Stimulated activated CD4-positive, alpha-beta T cell treated with anti-CD3 and anti-CD28 coated beads, Interleukin-12 subunit alpha, Interleukin-12 subunit beta, amount 100 ng/mL, for 48 hours (primary cell): ENCODE measurements at places on chromosomes 1 and 21.

- DNase-seq: no peak
Observed at GRCh38 chr1:105608713-105609112, 1447.8 kb upstream of the PRMT6 start.

GRCh38 chr1:154465621-154466195, 36.3 kb upstream of the TDRD10 start:
- DNase-seq: no peak

DNA sequence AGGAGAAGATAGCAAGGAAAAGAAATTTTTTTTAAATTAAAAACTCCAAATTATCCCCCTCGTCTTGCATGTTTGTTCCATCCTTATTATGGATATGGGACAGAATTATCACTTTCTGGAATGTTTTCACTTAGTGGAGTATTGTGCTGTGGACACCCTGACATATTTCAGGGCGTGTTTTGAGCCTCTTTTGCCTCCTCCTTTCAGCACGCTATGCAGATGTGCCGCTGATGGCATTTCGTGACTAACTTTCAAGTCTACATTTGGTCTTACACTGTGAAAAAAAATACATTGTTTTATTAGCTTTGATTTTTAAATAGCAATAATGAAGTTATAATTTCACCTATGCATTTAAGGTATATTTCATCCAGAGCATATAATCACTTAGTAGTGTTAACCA, 738.7 kb downstream of the LTN1 start:
- no peak for DNase-seq

DNA sequence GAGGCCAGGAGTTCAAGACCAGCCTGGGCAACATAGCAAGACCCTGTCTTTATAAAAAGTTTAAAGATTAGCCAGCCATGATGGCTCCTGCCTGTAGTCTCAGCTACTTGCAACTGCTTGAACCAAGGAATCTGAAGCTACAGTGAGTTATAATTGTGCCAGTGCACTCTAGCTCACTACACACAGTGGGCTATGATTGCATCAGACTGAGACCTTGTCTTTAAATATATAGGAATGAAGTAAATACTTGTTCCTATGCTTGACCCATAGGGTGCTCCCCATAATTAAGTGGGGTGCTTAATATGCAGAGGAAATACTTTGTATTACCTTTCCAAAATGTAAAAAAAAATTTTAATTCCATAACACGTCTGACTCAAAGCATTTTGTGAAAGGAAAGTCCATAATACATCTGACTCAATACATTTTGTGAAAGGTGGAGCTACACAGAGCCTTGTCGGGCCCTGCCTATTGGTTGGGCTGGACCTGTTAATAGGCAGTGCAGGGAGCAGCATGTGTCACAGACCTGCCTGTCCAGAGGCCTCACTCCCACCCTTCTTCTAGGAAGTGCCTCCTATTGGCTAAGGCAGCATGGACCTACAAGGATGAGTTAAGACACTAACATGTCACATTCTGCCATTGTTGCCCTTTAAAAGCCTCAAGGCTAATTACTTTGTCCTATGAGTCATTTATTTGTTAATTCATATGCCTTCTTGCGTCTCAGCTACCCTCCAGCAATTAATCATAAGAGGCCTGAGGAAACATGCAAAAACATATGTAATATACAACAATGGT, 33.6 kb downstream of the CD58 start:
- DNase-seq: no peak

- no peak for DNase-seq
Observed at GRCh38 chr1:236075848-236076247, 11.0 kb upstream of the NID1 start.

DNA sequence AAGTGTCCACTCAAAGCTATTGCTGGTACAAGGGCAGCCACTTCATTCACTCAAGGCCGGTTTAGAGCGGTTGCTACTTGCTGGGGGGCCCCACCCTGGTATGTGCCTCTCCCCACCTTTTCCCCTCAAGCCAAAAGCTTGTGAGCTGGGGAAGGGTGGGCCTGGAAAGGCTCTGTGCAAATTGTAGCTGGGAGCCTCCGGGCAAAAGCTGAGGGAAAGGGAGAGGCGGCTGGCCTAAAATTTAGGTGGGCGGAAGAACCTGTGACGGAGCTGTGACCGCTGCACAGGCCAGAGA, 306 bp upstream of the SH3D21 start:
- no peak for DNase-seq

GRCh38 chr21:32604464-32604863, 7.7 kb downstream of the CFAP298 start:
- no peak for DNase-seq

- DNase-seq: no peak
Observed at GRCh38 chr1:30523055-30524020, 200.0 kb downstream of the MATN1 start.

GRCh38 chr1:37305108-37305507, 169.3 kb upstream of the ZC3H12A start:
- no peak for DNase-seq

- no peak for DNase-seq
Observed at GRCh38 chr1:218717575-218717974, 372.4 kb downstream of the TGFB2 start.

DNA sequence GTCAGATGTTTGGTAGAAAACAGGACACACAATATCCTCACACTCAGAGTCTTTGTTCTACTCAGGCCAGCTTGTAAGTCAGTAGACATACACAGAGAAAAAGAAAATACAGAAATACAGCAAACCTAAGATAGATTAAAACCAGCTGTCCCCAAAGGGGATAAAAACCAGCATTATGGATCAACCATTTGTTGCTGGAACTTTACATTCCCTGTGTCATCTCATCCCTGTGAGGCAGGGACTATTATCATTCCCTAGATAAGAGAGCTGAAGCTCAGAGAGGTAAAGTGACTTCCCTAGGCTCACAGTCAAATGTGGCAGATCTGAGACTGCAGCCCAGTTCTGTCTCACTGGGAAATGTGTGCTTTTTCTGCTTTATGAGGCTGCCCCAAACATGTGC, 80.7 kb downstream of the DMRTA2 start:
- DNase-seq: no peak

GRCh38 chr1:224745394-224745793, 129.3 kb downstream of the CNIH3 start:
- DNase-seq: no peak

GRCh38 chr1:91201176-91201575, 179.3 kb upstream of the ZNF644 start:
- DNase-seq: no peak

DNA sequence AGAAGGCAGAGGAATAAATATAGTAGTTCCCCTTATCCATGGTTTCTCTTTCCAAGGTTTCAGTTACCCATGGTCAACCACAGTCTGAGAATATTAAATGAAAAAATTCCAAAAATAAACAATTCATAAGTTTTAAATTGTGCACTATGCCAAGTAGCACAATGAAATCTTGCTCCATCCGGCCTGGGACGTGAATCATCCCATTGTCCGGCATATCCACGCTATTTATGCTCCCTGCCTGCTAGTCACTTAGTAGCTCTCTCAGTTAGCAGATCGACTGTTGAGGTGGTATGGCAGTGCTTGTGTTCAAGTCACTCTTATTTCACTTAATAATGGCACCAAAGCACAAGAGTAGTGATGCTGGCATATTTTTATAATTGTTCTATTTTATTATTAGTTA, 58.6 kb upstream of the ARHGAP29 start:
- no peak for DNase-seq

DNA sequence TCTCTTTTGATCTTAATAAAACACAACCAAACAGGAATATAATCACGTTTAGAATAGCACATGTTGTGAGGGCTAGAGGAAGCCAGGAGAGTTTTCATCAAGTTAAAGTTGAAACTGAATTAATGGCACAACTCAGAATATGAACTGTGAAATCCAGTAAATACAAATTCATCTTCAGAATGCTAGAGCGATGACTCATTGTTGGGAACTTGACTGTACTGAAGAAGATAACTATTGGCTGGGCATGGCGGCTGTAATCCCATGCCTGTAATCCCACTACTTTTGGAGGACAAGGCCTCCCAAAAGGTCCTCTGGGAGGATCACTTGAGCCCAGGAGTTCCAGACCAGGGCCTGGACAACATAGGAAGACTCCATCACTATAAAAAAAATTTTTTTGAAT, 8.8 kb downstream of the SYF2 start:
- no peak for DNase-seq

GRCh38 chr21:26614251-26614650, 41.2 kb upstream of the CYYR1 start:
- DNase-seq: no peak

DNA sequence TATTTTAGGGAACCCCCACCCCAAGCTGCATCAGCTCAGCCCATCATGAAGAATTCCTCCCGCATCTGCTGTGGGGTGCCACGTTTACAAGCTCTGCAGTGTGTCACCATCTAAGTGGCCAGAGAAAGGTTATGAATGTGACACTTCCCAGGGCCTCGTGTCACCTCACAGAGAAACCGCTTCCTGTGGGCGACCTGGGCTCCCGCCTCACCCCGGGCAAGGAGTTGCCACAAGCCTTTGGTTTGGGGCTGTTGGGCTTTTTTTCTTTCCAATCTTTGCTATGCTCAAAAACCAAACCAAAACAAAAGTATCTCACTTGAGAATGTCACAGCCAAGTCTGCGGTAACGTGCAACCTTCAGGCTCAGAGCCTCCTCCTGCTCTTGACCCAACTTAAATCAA, 82.1 kb upstream of the ARHGEF16 start:
- peak; percentile 1 for DNase-seq

DNA sequence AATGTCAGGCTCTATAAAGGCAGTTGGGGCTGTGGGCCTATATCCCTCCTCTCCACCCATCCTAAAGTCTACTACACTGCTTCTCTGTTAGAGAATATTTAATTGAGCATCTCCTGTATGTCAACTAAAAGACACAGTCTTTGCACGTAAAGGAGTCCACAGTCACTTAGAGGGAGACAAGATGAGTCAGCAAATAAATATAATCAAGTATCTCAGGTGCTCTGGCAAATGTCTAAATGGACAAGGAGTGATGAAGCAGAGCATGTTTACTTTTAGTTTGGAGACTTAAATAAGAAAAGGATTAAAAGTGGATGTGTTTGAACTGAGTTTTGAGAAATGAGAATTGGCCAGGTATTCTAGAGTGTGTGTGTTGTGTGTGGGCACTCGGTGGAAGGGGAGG, 41.8 kb upstream of the RAP1A start:
- DNase-seq: no peak

DNA sequence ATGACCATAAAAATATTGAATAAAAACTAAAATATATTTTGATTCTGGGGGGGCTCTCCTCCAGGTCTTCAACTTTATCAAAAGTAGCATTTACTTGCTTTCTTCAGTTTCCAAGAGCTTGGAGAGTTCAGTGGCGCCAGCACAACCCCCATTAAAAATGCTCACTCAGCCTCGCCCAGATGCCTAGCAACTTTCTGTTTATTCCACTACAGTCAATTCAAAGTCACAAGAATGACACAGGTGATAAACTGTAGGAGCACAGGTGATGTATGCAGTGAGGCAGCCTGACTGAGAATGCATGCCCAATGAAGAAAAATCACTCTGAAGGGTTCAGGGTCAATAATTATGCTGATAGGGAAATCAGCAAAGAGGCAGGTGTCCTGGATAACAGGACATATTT, 159.4 kb upstream of the ATP1B1 start:
- no peak for DNase-seq

- DNase-seq: no peak
Observed at GRCh38 chr1:214123061-214123784, 135.4 kb downstream of the PROX1 start.

DNA sequence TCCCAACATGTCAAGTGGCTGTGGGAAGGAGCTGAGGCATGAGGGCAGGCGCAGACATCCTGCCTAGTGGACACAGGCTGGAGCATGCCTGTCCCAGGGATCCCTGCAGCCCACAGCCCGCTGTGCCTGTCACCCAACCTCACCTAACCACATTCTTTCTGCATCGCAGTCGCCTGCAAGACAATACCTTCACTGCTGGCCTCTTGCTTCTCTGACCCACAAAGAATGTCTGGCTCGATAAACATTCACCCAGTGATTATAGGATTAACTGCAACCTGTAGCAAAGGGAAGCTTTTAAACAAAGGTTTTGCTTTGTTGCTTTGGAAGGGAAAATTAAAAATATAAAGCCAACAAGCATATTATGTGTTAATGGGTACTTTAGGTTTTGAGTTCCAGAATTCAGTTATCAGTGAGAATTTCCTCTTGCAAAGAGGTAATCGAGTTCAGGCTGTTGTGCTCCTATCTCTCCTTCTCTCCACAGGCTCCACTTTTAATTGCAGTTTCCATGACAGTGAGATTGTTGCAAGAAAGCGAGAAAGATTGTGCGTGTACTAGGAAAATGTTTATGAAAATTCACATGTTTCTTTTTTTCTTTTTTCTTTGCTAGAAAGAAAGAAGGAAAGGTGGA, 40.0 kb upstream of the ZNF648 start:
- no peak for DNase-seq

DNA sequence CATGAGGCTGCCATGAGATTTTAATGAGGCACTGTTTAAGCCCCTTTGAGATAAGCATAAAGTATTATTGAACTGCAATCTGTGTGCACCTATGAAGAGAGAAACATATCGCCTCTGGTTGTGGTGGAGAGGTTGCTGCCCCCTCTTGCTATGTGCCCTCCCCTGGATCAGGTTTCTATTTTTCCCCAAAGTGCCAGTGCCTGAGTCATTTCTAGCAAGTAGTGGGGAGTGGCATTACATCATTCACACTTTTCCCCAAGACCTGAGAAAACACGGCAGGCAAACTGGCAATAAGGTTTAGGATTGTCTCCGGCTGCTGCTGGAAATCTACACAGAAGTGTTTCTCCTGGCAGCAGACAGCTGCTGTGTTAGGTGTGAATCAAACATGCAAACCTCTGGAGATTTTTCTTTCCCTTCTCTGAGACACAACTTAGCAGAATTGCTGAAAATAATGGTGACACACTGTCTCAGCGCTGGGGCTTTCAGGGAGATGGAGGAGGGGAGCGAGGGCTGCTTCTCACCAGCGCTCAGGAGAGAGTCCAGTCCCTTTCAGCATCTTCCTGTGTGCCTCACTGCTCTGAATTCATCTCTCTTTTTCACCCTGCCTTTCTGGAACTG, 13.7 kb upstream of the RGS16 start:
- no peak for DNase-seq

GRCh38 chr21:33775100-33775828, 133.0 kb downstream of the ITSN1 start:
- no peak for DNase-seq

DNA sequence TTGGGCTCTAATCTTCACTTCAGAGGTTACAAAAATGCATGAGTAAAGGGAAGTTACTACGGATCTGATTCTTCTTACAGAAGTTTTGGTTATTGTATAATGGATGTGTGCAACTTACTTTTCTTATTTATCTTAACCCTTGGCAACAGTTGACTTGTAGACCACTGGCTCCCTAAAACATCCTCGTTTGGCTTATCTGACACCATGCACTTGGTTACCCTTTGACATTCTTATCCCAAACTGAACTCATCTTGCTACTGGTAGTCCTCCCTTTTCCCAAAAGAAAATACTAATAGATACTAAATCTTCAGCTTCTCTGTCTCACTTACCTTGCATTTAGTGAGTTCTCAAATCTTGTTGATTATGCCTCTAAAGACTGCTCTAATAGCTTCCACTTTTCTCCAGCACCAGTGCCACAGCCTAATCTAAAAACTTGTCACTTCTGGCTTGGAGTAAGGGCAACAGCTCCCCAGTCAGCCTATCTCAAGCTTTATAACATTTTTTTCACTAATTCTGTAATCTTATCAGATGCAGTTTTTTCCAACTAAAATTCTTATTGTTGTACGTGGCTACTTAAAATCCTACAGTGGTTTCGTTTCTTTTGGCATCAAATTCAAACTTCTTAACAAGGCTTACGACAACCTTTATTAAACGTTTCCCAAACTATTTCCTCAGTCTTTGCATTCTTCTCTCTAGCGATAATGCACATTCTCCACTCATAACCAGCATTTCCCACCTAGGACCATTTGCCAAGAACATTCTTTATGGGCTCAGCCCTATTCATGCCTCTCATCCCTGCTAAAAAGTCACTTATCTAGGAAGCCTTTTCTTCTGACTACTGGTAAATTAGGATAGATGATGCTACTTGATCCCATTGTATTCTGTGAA, 204.2 kb downstream of the KCNT2 start:
- DNase-seq: no peak
